ENCODE measurements at places on chromosomes 2 and 18. TPM values are rescaled to one million over a fixed set of nuclear protein-coding genes. Genes with fewer than 3 reads are reported as not detected.

Gene DNER
- 0.07 TPM for total RNA-seq

- no peak for DNase-seq
Observed at GRCh38 chr18:10490401-10491165, 35.2 kb upstream of the NAPG start.

DNA sequence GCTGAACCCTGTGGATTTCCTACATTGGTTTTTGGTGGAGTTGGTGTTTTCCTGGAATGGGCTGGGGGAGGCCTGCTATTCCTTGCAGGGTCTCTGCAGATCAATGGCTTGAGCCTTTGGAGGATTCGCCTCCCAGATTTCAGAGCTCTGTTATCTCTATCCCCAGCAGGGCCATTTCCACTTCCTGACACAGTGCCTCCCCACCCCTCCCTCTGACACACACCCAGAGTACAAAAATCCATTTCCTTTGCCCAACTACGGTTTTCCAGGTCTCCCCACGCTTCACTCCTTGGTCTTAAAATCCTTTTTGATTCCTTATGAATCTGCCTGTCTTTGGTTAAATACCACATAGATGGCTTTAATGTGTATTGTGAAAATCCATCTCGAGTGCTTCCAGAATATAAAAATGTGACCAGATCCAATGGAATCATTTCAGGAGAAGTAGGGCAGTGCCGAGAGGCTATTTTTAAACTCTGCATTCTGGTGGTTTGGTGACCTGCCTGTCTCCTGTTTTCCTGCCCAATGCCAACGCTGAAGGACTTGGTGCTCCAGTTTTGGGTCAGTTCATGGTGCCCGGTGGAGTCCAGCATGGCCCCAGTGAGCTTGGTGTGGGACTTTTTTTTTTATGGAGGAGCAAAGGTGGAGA, 60.9 kb downstream of the ARL4C start:
- no peak for DNase-seq

DNA sequence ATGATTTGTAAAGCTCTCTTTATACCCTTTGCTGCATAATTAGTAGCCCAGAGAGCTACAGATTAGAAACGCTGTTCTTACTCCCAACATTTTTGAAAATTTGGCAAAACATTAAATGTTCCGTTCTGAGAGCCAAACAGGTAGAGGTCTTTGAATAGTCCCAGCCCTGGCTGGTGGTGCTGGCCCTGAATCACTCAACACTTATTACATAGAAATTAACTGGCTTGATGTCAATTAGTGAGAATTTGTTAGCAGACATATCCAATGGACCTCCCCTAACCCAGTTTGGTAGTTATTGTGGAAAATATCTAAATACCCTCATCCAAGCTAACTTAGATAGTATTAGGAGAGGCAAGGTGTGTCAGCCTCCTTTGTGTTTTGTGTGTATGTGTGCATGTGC, 440.7 kb downstream of the MTX2 start:
- no peak for DNase-seq

DNA sequence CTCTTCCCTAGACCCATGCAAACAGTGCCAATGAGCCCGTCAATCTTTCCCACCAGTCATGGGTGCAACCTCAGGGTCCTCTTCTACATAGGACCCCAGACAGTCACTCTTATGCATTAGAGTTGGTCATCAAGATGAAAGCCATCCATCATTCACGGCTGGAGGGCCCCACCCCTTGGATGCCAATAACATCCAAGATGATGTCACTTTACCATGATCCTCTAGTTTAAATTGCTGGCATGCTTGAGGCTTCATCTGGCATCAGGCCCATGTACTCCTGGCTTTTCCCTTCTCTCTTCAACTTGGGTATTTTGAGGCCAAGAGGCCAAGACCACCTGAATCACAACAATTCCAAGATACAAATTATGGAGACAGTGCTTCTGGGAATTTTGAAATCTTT, 91.1 kb upstream of the MAPK4 start:
- DNase-seq, result no peak

All from pulmonary artery endothelial cell (primary cell).